Femur (tissue), 1 donor: ENCODE measurements at places on chromosomes 7 and 10.
A peak's percentile ranks its signal among the peaks of the same experiment; 100 is the strongest.

DNA sequence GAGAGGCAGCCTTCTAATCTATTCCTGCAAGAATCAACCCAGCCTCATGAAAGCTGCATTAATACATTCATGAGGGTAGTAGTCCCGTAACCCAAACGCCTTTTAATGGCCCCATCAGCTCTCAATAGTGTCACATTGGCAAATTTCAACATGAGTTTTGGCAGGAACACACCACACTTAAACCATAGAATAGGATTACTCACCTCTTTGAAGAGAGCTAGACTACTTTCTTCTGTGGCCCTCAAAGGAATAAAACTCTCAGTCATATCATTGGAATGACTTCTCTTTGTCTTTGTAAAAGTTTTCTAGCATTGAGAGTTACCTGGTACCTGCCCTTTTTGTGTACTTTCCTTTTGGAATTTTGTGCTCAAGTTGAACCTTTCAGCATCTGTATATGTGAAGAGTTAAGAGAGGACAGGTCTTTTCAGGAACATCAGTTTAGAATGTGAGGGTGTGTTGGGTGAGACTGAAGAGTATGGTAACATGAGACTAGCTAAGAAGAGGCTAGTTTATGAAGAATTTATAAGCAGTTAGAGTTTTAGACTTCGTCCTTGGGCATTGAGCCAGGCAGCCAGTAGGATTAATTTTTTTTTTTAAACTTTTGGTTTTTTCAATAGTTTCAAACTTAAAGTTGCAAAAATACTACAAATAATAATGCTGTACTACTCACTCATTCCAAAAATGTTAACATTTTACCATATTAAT is 92.6 kb downstream of the MLLT10 start:
- DNase-seq, result no peak

- DNase-seq, result peak; percentile 68
Measured at GRCh38 chr7:159007996-159008389, 136.7 kb downstream of the VIPR2 start.

- DNase-seq, result no peak
Measured at GRCh38 chr10:27660711-27661110, 84.9 kb downstream of the MKX start.

DNA sequence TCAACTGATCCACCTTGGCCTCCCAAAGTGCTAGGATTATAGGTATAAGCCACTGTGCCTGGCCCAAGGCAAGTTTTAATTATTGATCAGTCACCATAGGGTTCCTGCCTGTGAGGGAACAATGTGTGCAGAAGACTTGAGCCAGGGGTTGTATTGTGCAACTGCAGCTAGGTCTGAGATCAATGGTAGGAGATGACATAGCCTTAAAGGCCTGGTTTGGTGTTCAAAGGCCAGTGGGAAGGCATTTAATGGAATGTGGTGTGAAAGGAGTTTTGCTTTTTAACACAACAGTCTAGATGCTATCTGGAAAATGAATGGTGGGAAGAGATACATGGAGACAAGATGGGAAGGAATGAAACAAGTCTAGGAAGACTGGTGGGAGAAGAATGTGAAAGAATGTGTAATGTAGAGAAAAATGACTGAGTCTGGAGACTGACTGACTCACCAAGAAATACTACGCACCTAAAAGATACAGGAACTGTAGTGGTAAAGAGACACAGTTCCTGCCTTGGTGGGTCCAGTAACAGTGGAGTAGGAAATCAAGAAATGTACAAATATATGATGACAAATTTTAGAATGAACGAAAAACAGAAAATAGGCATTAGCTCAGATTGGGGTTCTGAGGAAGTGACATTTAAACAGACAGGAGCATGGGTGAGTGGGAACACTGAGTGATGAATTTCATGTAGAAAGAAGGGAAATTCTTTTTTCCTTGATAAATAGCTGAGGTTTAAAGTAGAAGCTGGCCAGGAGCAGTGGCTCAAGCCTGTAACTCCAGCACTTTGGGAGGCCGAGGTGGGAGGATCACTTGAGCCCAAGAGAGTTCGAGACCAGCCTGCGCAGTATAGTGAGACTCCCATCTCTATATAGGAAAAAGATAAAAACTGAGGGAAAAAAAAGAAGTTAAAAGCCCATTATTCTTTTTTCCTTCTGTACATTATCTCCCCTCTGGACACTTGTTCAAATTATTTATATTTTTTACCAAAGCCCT is 9.4 kb downstream of the HNRNPF start:
- no peak for DNase-seq

DNA sequence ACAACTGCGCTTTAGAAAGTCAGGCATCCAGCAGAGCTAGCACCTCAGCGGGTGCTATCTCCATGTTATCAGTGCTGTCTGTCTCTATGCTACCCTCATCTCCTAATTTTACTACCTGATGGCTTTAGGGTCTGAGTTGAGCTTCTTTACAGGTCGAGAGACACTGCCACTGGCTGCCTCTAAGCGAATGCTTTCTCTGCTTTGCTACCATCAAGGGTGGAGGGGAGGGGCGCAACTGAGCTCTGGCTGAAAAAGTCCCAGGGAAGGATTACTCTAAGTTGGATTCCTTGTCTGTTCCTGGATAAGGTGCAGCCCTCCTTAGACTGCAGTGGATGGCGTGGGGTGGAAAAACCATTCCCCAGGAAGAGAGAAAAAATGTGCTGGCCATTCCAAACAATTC is 105.7 kb downstream of the CDK14 start:
- DNase-seq, result no peak

GRCh38 chr7:2819954-2820397 is 24.1 kb downstream of the GNA12 start:
- no peak for DNase-seq

GRCh38 chr10:133013463-133013862 is 71.1 kb upstream of the CFAP46 start:
- DNase-seq, result no peak

GRCh38 chr10:70620020-70620289 is 17.4 kb upstream of the PRF1 start:
- no peak for DNase-seq

- no peak for DNase-seq
Measured at GRCh38 chr10:77601488-77601887, 36.1 kb downstream of the KCNMA1 start.

DNA sequence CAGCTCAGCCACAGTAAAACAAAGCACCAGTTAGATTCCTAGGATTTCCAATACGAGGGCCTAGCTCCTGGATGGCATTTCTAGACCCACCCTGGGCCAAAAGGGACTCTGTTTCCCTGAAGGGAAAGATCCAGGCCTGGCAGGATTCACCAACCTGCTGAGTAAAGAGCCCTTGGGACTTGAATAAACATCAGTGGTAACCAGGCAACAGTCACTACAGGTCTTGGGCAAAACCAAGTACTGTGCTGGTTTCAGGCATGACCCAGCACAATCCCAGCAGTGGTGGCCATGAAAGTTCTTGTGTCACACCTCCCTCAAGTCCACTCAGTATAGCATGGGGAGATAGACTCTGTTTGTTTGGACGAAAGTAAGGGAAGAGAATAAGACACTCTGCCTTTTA is 31.0 kb upstream of the STARD3NL start:
- DNase-seq, result no peak

DNA sequence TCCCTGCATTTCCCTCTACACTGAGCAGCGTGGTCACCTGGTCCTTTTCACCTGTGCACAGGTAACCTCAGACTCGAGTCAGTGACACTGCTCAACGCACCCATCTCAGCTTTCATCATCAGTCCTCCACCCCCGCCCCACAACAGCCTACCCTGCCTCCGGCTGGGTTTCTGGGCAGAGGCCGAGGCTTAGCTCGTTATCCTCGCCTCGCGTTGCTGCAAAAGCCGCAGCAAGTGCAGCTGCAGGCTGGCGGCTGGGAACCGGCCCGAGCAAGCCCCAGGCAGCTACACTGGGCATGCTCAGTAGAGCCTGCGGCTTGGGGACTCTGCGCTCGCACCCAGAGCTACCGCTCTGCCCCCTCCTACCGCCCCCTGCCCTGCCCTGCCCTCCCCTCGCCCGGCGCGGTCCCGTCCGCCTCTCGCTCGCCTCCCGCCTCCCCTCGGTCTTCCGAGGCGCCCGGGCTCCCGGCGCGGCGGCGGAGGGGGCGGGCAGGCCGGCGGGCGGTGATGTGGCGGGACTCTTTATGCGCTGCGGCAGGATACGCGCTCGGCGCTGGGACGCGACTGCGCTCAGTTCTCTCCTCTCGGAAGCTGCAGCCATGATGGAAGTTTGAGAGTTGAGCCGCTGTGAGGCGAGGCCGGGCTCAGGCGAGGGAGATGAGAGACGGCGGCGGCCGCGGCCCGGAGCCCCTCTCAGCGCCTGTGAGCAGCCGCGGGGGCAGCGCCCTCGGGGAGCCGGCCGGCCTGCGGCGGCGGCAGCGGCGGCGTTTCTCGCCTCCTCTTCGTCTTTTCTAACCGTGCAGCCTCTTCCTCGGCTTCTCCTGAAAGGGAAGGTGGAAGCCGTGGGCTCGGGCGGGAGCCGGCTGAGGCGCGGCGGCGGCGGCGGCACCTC is at the start of the genes KLLN and PTEN:
TSS of gene KLLN (minus strand) at position 481 of the 891 bp plus-strand sequence. CDS start 1,046 bp downstream, outside the sequence.
TSS of gene PTEN (plus strand) at position 573 of the 891 bp plus-strand sequence. CDS start 845 bp downstream, outside the sequence.
- peak; percentile 95 for DNase-seq

GRCh38 chr7:509426-510130 is 10.1 kb downstream of the PDGFA start:
- peak; percentile 12 for DNase-seq

DNA sequence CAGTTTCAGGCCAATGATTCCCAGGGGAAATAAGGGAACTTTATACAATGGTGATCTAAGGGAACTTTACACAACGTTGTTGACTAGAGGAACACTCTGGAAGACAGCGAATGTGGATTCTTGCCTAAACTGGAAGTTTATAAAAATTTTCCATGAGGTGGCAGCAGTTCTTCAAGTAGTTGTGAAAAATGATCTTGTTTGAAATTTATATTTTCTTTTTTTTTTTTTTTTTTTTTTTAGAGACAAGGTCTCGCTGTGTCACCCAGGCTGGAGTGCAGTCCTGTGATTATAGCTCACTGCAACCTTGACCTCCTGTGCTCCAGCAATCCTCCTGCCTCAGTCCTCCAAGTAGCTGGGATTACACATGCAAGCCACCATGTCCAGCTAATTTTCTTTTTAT is 32.1 kb upstream of the GTF2I start:
- DNase-seq, result no peak

DNA sequence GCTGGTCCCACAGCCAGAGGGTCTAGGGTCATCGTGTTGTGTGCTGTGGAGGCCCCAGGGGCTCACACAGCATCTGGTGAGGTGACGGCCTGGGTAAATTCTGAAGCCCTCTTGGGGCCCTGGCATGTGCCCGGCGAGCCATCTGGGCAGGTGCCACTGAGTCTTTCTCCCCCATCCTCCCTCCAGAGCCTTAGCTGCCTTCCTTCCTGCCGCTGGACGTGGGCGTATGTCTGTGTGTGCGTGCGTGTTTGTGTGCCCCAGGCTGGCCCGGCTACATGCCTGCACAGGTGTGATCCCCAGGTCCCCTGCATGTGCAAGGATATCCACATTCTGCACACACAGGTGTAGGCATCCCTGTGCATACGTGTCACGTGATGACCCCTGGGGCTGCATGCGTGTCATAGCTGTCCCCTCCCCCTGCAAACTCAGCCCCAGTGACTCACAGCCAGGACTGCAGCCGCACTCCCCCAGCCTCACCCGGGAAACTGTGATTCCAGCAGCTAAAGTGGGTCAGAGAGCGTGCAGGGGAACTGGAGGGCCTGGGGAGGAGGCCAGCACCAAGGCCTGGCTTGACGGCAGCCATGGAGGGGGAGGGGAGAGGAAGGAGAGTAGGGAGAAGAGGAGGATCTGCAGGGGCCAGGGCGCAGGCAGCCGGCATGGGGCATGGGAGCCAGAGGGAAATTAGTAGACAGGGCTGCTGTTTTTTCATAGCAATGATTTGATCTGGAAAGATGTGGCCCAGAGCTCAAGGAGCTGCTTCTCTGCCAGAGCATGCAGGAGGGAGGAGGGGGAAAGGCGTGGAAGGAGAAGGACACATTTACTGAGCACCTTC is 46.4 kb downstream of the ELFN1 start:
- DNase-seq, result no peak
